ENCODE measurements at places on chromosomes 12 and 14.

DNA sequence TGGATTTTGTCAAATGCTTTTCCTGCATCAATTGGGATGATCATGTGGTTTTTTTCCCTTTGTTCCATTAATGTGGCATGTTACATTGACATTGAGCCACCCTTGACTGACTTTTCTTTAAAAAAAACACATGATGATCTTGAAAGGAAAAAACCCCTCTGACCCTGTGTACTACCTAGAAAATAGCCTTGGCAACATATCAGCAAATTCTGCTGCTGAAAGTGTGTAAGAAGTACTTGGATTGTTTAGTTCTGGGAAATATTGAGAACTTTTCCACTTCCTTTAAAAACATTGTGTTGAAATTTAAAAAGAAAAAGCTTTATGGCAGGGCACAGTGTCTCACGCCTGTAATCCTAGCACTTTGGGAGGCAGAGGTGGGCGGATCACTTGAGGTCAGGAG is 20.7 kb downstream of the ACACB start:
- no peak for DNase-seq

DNA sequence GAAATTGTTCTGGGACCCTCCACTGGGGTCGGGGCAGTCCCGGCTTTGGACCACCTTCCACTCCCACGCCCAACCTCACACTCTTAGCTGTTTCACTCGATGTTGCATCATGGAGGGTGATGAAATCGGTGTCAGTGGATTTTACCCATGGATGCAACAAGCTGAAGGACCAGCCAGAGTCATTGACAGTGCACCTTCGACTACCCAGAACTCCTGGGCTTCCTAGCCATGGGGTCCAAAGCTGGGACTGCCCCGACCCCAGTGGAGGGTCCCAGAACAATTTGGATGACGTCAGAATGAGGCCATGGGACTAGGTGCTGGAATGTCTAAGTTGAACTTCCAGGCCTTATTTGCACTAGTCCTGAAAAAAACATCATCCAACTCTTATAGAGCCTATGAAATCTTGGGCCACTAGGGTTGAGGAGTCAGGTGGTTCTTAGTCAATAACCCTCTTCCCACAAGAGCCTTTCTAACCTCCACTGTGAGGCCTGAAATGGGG is 882 bp upstream of the IL23A start:
- DNase-seq, result no peak

GRCh38 chr12:49951411-49952240 is 1.1 kb downstream of the AQP2 start:
- no peak for DNase-seq

DNA sequence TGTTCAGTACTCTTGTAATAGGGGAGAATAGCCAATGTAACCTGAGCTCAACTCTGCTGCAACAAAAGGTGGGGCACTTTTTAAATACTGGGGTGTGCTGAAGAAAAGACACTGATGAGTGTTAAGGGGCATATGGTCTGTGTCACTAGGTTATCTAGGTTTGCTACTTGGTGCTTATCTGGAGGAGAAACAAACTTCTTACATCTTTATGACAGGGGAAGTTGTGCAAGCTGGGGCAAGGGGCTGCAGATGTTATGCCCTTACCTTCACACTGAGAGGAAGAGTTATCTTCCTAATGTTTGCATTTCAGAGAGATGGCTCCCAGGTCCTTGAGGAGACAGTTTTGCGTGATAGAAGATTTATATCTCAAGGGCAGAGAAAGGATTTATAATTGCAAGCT is 90.9 kb upstream of the PKP2 start:
- DNase-seq, result no peak

GRCh38 chr14:70662080-70662479 is 20.4 kb downstream of the TTC9 start:
- no peak for DNase-seq

GRCh38 chr12:1840981-1841425 is 20.6 kb downstream of the LRTM2 start:
- no peak for DNase-seq

DNA sequence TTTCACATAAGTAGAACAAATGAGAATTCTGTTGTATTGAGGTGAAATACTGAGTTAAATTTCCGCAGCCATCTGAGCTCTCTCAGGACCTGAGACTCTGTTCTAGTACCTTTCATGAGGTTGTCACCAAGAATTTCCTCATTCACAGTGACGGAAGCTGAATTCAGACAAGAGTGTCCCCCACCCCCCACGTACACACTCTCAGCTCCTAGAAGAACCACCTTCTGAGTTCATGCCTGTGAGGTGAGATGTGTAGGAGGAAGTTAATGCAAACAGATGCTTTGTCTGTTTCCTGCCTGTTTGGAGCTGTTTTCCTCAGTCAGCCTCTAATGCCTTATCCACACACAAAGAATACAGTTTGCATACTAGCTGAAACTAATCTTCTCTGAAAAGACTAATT is 18.2 kb downstream of the BICDL1 start:
- DNase-seq, result no peak

DNA sequence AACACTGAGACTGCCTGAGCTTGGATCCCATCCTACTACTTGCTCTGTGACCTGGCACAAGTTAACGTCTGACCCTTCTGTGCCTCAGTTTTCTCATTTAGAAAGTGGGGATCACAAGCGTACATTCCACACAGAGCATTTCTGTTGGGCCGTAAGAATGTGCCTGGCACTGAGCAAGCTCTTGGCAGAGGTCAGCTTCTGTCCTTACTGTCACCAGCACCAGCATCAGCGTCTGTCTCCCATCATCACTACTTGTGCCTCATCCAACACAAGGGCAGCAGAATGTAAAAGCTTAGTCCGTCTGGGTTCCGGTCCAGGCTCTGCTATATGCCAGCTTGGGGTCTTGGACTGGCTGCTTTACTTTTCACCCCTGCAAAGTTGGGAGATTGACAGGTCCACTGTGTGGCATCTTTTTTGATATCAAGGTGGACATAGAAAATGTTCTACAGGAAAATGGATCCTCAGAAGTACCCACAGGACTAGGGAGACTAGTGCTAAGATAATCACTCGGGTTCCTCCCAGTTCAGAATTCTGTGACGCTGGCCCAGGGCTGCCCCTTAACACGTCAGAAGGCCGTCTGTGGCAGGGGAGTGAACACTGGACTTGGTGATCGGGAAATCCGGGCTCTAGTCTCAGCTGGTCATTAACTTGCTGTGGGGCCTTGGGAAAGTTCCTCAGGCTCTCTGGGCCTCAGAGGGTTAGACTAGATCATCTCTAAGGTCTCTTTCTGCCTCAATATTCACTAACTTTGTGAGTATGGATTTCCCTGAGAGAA is 65.9 kb downstream of the CACNA1C start:
- no peak for DNase-seq

DNA sequence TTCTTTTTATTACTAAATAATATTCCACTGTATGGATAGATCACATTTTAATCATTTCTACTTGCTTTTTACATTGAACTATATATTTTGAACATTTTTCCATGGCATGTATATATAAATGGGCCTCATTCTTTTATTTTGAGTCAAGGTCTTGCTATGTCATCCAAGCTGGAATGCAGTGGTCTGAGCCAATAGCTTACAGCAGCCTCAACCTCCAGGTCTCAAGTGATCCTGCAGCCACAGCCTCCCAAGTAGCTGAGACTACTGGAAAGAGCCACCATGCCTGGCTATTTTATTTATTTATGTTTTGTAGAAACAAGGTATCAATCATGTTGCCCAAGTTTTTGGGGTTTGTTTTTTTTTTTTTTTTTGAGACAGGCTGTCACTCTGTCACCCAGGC is 7.6 kb downstream of the FCF1 start:
- DNase-seq, result no peak
